ENCODE measurements at places on chromosomes 4 and X. TPM values are rescaled to one million over a fixed set of nuclear protein-coding genes. Genes with fewer than 3 reads are reported as not detected.

DNA sequence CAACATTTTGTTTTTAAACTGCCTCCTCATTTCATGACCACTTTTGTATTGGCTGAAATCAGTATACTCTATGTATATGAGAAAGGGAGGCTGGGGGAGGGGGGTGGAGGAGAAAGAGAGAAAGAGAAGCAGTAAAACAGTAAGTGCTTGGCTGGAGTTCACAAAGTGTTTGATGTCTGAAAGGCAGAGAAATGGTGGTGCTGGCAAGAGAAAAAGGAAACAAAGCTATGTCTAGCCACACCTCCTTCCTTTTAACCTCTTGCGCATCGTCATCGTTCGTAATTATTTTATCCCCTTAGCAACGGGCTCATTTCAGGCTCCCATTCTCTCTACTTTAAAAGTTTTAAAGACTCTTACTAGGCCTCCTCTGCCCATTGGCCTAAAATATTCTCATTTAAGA is 25.6 kb downstream of the RPA4 start:
- no peak for ATAC-seq

GRCh38 chr4:42865572-42866189 is 26.8 kb upstream of the GRXCR1 start:
- ATAC-seq: no peak

DNA sequence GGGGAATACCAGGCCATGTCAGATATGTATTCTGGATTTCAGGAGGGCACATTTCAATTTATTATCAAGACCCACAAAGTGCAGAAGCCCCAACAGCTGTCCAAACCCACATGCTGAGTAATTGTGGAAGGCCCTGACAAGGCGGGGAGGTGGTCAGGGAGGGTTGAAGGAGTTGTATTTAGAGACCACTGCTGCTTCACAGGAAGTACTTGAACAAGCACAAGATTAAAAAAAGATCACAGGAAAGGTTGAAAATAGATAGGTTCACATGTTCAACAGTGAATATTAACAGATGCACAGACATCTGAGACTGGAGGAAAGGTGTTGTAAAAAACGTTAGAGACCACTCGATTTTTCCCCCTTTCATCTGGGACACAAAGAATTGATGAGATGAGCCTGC is 17.9 kb downstream of the ATP8A1 start:
- no peak for ATAC-seq

DNA sequence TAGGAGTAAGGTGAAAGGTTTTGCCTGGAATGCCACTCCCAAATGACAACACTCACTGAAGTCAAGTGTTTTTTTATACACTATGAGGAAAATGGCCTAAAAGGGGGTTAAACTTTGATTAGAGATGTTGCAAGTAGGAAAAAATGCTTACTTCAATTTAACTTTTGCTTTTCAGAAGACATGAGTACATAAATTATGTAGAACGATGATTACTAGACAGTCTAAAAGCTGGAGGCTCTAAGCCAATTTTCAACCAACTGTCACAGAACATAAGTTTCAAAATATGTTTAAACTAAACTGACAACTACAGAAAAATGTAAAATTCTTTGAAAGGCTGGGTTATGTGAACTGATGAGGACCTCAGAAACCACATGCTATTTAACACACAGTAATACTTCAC is 83.4 kb downstream of the SHISA3 start:
- no peak for ATAC-seq

DNA sequence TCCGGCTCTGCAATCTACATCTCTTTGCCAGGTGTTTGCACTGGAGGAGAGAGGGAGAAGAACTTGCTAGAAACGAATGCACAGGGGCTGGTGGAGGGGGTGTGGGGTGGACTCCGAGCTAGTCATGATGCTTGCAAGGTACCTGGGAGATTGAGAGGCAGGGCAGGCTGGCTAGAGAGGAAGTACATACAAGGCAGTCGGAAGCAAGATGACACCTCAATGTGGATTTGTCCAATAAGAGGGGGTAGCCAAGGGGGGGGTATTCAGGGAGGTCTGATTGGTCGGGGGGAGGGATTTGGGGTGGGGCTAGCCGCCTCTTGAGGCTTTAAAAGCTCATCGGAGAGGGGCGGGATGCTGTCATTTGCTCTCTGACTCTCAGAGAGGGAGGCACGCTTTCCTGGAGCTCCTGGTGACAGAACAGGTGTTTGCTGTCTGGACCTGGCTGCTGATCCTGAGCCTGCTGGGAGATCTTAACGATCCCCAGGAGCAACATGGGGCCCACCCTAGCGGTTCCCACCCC is at the start of gene GPR50:
Gene GPR50, plus strand, starts transcription at position 354 of the 520 bp plus-strand sequence. Its CDS starts 138 bp downstream, at position 492.
- ATAC-seq: no peak

DNA sequence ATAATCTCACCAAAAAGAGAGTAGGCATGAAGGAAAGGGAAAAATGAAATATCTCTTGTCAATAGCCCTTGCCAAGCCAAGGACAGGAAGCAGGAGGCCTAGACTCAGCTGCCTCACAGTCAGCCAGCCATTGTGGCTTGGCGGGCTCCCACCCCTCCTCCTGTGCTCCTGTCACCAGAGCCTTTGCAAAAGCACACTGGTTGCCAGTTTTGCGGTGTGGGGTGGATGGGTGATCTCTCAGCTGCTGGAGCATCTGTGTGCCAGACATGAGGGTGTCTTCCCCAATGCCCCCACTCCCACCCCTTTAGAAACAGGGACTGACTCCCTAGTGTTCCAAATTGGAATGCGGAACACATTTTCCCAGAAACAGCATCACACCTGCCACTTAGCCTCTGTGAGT is 26.1 kb downstream of the ARHGEF6 start:
- ATAC-seq: no peak

GRCh38 chr4:121269001-121269400 is 104.9 kb upstream of the TNIP3 start:
- ATAC-seq: no peak

DNA sequence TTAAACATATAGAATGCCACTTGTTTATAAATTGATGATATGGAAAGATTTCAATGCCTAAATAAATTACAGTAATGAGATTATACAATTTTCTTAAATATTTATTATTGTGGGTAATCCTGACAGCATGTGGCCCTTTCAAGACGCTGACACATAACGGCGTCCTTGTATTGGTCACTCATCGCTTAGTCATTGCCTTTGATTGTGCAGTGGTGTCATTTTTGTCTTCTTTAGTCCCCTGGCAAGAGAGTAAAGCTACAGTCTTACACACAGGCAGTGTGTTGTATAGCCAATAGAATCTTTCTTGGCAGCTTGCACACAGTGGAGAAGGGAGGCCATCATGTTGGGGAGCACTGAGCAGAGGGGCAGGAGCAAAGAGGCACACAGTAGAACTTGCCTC is 361.8 kb upstream of the GALNT7 start:
- ATAC-seq: no peak

- no peak for ATAC-seq
Measured at GRCh38 chr4:26140150-26140898, 180.5 kb upstream of the RBPJ start.

- ATAC-seq: peak; percentile 83
Measured at GRCh38 chr4:105613306-105613705, 60.9 kb downstream of the ARHGEF38 start.

DMRTC1 gene
- total RNA-seq: not detected

SMARCA1 gene
- 6.6 TPM for total RNA-seq

MAGT1 gene
- 39.4 TPM for total RNA-seq
